ENCODE measurements at places on chromosomes 2 and 18.

GRCh38 chr2:5756272-5756671 is 64.1 kb downstream of the SOX11 start:
- no peak for DNase-seq

DNA sequence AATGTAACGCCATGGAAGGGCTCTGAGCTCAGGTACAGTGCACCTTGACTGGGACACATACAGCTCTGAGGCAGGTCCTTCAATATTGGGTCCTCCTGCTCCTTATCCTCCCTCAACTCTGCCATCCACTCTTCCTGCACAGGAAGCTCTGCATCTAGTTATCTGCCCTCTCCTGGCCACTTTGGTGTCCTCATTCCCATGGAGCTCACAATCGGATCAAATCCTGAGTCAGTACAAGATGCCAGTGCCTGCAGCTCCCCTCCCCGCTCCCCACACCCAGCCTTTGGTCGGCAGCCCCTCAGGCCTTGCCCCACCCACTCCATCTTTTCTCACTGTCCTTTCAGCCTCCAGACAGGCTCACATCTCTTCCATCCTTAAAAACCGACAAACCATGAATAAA is 58.0 kb downstream of the LRRFIP1 start:
- DNase-seq = no peak

DNA sequence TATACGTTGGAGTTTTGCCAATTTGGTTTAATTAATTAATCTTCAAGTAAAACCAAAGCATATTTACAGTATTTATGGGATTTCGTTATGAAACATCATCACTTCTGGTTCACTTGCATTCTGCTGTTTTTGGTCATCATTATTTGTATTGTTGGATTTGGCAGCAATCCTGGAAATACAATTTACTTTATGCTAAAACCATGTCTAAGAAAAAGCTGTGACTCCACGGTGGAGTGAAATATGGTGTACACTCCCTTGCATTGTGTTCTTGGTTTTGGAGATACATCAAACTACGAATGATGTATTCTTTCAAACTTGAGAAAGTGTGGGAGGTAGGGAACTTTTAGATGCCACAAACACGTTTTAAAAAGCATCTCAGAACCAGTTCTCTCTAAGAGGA is 106.4 kb downstream of the CTAGE1 start:
- no peak for DNase-seq

DNA sequence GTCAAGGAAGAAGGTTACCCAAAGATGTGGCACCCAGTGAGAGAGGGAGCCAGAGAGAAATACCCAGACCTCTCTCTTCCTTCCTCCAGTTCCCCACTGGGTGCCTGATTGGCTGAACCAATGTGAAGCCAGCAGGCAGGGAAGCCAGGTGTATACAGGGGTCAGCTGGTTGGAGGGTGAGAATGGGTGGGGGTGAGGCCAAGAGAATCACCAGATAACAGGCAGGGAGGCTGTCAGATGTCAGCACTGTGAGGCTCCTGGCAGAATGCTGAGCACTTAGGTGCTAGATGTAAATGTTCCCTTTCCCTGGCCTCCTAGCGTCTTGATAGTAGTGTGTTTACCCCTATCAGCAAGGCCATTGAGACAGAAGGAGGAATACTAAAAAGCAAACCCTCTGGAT is 104.0 kb upstream of the MGAT5 start:
- no peak for DNase-seq

GRCh38 chr2:100799686-100800085 is 20.3 kb upstream of the NPAS2 start:
- no peak for DNase-seq

GRCh38 chr2:18605115-18605514 is 15.7 kb upstream of the NT5C1B start:
- no peak for DNase-seq

DNA sequence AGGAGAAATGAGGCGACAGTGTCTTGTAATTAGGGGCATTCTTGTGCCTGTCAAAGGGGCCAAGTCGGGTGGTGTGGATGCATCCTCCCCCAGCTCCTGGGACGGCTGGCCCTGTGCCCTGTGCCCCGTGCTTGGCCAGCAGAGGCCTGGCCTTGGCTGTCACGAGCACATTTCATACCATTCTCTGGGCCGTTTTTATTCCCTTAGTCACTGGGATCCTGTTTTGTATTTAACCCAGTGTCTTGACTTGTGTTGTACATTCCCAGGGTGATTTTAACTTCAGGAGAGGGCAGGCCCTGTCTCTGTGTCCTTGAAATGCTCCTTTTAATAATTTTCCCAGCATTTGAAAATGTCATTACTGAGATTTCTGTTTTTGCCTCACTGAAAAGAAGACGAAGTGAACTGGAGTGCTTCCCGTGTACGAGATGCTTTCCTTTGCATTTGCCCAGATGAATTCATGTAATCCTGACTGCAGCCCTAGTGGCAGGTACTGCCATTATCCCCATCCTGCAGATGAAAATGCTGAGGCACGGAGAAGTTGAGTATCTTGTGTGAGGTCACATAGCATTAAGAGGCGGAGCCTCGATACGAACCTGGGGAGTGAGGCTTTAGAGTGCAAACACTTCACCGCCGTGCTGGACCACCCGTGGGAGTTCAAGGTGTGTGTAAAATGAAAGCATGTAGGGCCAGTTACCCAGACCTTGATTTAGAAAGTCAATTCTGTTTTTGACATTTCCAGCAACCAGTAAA is 57.0 kb downstream of the SH3RF3 start:
- DNase-seq = no peak

- no peak for DNase-seq
Observed at GRCh38 chr18:48542513-48543181, 3.8 kb downstream of the CTIF start.

DNA sequence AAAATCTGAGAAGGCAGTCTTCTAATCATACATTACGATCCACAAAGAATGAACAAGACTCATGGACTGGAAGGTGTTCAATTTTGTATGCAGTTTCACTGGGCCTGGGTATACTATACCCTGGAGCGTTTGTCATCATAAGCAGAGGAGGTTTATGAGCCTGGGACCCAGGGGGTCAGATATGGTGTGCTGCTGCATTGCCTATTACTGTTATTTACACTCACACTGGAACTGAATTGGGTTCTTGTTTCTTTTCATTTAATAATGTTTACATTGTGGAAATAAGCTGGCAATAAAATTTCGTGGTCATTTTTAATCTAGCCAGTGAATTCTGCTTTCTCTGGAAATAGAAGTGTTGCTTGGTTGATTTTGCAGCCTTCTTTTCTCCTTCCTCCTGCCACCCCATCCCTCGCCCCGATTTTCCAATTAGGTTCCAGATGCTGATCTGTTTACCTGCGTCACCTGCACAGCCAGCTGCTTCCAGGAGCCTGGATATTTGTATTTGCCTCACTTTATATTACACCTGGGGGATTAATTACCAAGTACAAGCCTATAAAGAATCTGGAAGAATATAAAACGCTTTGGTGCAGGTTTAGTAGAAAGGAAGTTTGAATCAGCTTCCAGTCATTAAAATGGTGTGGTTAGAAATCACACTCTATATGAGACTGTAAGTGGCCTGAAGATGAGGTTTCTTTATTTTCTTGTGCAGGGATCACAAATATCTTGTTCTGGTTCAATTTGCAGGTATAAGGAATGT is 234.4 kb downstream of the SOCS6 start:
- DNase-seq = no peak

- DNase-seq = no peak
Observed at GRCh38 chr2:124678043-124678442, 653.0 kb downstream of the CNTNAP5 start.

DNA sequence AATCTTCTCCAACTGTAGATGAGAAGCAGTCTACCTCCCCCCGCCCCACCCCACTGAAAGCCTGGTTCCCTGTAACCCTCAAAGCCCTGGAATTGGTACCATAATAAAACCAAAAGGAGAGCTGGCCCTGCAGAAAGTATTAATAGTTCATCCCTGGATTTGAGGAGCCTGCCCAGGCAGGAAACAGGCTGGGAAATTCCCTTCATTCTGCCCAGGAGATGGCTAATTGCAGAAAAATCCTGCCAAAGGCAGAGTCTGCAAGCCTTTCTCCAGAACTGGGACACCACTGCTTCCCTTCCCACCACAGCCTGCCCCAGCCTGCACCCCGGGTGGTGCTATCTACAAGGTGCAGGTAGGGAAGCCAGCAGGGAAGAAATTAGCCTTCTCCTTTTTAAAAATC is 16.3 kb downstream of the GKN2 start:
- no peak for DNase-seq

- DNase-seq = no peak
Observed at GRCh38 chr2:137942833-137943677, 21.2 kb upstream of the HNMT start.

GRCh38 chr2:36473230-36473629 is 117.7 kb downstream of the CRIM1 start:
- DNase-seq = no peak

- DNase-seq = no peak
Observed at GRCh38 chr2:217905395-217905794, 97.4 kb downstream of the TNS1 start.

GRCh38 chr2:85221067-85221691 is 88.0 kb downstream of the TCF7L1 start:
- no peak for DNase-seq

DNA sequence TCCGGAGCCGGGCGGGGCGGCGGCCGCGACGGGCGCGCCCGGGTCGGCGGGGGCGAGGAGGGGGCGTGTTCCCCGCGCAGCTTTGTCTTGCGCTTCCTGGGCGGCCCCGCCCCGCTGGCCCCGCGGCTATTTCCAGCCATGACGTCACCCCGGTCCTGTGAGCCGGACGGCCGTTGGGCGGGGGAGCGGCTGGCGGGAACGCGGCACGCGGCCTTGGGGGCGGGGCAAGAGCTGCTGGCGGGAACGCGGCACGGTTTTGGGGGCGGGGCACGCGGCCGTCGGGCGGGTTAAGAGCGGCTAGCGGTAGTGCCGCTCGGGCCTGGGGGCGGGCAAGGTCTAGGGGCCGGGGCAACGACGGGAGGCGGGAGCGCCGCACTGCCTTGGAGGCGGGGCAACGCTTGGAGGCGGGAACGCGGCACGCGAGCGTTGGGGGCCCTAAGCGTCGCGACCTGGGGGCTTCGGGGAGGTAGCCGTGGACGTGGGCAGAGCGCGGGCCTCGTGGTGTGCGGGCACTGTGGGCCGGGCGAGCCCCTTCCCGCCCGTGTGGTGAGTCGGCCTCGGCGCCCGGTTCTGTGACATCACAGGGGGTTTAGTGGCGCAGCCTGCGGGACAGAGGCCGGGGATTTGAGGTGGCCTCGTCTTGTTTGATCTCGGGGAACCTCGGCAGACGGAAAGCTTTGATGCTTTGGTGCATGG is 704 bp downstream of the KLF11 start:
- peak; percentile 95 for DNase-seq

GRCh38 chr2:223101340-223102039 is 49.5 kb downstream of the KCNE4 start:
- no peak for DNase-seq

- no peak for DNase-seq
Observed at GRCh38 chr2:184799379-184799778, 201.1 kb downstream of the ZNF804A start.

GRCh38 chr18:43192408-43192807 is 76.9 kb upstream of the RIT2 start:
- no peak for DNase-seq

DNA sequence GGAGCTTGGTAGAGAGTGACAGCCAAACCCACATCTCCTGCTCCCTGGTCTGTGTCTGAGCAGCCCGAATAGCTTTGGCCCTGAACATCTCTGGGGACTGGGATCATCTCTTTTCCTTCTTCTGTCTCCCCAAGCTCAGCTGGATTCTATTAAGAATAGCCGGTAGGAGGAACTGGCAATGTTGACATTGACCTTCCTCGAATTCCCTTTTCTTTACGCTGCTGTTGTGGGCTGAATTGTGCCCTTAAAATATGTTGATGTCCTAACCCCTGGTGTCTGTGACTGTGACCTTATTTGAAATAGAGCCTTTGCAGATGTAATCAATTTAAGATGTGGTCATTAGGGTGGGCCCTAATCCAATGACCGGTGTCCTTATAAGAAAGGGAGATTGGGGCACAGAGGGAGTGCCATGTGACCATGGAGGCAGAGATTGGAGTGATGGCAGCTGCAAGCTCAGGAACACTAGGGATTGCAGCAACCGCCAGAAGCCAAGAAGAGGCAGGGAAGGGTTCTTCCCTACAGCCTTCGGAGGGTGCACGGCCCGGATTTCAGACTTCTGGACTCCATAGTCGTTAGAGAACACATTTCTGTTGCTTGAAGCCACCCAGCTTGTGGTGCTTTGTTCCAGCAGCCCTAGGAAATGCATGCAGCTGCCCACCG is 5.8 kb upstream of the SFTPB start:
- DNase-seq = no peak

GRCh38 chr18:46174342-46175041 is 70.3 kb downstream of the HAUS1 start:
- DNase-seq = peak; percentile 43

DNA sequence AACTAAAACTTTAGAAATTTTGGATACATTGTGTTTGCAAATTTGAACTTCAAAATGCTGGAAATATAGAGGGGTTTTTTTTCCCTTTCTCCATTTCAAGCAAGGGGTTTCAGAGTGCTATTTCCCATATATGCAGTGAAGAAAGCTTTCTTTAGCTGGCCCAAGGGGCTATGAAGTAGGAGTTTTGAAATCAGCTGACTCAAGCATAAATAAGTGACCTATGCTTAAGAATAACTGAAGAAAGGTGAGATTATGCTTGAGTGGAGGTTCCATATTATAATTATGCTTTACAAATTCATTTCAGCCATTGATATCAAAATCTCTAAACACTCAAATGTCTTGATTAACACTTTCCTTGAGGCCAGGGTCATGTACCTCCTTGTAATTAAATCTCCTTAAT is 51.0 kb upstream of the RBBP8 start:
- DNase-seq = no peak

GRCh38 chr2:175832866-175833265 is 169.2 kb downstream of the LNPK start:
- no peak for DNase-seq

DNA sequence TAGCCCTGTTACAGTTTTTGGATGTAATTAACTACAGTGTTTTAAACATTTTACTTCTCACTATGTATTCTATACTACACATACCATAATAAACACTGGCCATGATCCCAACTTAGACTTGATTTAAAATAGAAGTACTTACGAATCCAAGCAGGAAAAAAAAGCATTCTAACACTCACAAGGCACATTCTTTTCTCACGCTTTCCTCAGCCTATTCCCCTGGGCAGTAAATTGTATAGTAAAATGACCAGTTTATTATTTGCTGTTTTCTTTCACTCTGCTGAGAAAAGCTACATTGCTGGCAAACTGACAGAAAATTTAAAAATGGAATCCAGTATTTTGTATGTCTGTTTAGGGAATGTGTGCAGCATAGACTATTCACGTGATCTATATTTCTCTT is 2.8 kb upstream of the TANC1 start:
- no peak for DNase-seq

Data from natural killer cell (primary cell).